Activated T-helper 1 cell treated with Interleukin-2 at 50 U/mL for 16 hours (primary cell): ENCODE measurements at places on chromosomes 2 and 18.
A peak's percentile ranks its signal among the peaks of the same experiment; 100 is the strongest.

GRCh38 chr2:33073018-33073417 lies 126.3 kb downstream of the LTBP1 start:
- no peak for DNase-seq

- no peak for DNase-seq
Measured at GRCh38 chr2:234454433-234454832, 42.4 kb downstream of the ARL4C start.

GRCh38 chr2:203814661-203815540 lies 52.7 kb upstream of the CTLA4 start:
- no peak for DNase-seq

DNA sequence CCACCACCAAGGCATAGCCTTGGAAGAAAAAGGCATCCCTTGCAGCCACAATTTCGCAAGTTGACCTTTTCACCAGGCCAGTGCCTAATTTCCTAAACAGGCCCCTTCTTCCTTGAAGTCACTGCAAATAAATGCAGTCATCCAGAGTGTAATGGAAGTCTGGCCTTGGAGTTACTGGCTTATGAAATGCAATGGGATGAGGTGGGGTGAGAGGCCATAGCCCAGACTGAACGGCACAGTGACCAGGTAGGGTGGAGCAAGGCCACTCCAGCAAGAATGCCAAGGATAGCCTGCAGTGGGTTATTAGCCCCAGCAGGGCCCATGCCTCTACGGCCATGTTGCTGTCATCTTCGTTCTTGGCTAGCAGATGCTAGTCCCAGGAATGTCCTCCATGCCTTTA lies 68.4 kb downstream of the BCL11A start:
- no peak for DNase-seq

- no peak for DNase-seq
Measured at GRCh38 chr2:3956892-3957291, 253.5 kb downstream of the DCDC2C start.

DNA sequence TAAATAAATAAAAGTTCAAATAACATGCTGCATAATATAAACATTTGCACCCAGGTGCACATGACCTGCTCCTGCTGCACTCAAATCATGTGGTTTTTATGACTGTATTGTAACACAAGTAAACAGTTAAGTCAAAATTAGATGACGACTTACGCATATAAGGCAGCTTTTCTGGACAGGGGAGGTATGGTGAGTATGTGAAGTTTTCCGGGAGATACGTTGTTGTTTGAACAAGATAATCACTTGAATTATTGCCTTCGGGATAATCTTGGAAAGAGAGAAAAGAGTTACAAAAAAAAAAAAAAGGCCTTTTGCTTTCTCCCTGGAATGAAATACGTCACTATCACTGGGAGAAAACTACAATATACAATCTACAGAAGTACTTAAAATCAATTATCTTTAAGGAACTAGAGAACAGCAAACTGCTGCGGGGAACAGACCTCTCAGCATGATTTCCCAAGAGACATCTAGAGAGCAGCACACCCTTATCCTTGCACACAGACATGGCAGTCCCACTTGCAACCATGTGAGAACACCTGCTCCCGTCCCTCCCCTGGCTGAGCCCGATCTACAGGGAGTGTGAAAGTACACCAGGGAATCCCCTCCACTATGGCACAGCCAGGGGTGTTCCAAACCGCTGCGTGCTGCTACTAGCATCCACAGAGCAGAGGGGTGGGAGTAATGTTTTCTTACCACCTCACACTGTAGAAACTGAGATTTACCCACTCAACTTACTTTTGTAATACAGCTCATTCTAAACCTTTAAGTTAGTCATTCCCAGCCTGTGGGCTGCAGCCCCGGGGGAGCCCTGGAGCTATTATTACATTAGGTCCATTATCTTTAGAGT lies 26.3 kb downstream of the B4GALT6 start:
- no peak for DNase-seq

- DNase-seq = no peak
Measured at GRCh38 chr18:51754566-51754965, 557.1 kb upstream of the MEX3C start.

DNA sequence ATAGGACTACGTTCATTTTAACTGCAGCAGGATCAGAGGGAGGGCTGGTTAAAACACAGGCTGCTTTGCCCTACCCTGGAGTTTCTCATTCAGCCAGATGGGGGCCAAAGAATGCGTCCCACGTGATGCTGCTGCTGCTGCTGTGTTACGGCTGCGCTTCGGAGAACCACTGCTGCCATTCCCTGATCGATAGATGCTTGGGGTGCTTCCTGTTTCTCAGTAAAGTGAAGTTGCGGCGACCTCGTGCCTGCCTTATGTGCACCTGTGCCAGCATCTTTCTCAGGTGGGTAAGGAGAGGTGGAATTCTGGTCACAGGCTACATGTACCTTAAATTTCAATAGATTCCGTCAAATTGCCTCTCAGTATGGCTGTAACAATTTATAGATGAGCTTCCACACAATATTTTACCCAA lies 24.7 kb upstream of the TOGARAM2 start:
- peak; percentile 27 for DNase-seq

DNA sequence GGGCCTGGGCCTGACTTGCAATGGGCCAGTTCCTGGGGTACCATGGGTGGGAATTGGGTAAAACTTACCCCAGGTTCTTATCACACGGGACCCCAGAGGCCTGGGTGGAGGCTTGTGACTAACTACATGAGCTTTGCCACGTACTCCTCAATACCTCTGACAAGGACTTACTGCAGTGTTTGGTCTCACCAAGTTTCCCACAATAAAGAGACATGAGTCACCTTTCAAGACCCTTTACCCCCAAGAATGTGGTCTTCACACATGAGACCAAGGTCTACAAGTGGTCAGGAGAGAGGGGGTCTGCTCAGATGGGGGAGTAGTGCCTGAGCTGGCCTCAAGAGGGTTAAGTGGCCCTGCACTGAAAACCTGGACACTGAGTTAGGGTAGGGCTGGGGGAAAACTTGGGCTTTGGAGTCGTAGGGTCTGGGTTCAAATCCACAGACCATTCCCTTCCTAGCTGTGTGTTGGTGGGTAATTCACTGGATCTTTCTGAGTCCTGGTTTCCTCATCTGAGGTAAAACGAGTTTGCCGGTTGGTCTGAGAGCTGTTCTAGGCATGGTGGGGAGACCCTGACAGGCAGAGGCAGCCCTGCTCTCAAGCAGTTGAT lies 2.0 kb upstream of the GNLY start:
- DNase-seq = no peak

DNA sequence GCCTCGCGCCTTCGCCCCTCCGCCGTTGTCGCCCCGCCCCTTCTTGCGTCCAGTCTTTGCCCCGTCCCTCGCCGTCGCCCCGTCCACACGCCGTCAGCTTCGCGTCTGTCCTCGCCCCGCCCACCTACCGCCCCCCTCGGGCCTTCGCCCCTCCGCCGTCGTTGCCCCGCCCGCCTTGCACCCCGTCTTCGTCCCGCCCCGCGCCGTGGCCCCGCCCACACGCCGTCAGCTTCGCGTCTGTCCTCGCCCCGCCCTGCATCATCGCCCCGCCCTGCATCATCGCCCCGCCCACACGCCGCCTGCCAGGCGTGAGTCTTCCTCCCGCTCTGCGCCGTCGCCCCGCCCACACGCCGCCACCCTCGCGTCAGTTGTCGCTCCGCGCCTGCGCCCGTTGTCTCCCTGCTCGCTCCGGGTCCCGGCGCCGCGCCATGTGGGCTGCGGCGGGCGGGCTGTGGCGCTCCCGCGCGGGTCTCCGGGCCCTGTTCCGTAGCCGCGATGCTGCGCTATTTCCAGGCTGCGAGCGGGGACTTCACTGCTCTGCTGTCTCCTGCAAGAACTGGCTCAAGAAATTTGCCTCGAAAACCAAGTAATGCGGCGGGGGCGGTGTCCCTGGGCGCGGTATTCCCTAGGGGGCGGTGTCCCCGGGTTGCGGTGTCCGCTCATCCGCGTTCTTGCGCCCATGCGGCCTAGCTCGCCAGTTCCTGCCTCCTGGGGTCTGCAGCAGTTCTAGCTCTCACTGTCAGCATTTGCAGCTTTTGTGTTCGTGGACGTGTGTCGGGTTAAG lies at the start of gene RBFA:
RBFA (plus strand) TSS at position 367 of the 784 bp plus-strand sequence; CDS start at position 429, 62 bp downstream.
- DNase-seq = peak; percentile 98

DNA sequence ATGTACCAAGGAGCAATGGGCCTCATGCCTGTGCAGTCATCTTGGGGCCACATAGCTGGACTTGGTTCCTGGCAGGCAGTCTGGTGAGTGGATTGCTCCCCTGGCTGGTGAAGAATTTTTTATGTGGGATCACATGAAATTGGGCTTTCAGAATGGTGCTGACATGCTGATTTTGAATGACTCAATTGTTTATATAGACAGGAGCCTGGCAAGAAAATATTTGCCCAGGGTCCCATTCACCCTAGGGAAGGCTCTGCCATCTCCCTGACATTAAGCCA lies 266.9 kb downstream of the DYSF start:
- DNase-seq = no peak

GRCh38 chr18:42409005-42409404 lies 454.0 kb downstream of the PIK3C3 start:
- DNase-seq = no peak

GRCh38 chr18:13917401-13917800 lies 2.1 kb upstream of the MC2R start:
- DNase-seq = no peak

DNA sequence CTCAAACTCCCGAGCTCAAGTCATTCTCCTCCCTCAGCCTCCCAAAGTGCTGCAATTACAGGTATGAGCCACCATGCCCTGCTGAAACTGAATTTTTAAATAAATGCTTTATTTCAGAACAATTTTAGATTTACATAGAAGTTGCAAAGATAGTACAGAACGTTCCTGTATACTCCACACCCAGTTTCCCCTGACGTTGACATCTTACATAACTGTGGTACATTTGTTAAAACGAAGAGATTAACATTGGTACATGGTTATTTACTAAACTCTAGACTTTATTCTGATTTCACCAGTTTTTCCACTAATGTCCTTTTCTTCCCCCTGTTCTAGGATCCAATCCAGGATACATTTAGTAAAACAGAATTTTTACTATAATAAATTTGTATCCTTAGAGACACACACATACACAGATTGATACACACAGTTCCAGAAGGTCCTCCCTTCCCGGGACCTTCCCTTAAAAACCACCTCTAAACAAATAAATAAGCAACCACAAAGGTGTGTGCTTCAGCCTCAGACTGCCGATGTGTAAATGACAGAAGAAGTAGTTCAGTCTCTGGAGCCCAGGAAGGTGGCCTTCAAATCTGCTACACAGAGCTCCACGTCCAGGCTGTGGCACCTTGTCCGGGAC lies 6.9 kb downstream of the NEU2 start:
- no peak for DNase-seq

GRCh38 chr2:121355488-121355887 lies 70.5 kb upstream of the TFCP2L1 start:
- DNase-seq = no peak

DNA sequence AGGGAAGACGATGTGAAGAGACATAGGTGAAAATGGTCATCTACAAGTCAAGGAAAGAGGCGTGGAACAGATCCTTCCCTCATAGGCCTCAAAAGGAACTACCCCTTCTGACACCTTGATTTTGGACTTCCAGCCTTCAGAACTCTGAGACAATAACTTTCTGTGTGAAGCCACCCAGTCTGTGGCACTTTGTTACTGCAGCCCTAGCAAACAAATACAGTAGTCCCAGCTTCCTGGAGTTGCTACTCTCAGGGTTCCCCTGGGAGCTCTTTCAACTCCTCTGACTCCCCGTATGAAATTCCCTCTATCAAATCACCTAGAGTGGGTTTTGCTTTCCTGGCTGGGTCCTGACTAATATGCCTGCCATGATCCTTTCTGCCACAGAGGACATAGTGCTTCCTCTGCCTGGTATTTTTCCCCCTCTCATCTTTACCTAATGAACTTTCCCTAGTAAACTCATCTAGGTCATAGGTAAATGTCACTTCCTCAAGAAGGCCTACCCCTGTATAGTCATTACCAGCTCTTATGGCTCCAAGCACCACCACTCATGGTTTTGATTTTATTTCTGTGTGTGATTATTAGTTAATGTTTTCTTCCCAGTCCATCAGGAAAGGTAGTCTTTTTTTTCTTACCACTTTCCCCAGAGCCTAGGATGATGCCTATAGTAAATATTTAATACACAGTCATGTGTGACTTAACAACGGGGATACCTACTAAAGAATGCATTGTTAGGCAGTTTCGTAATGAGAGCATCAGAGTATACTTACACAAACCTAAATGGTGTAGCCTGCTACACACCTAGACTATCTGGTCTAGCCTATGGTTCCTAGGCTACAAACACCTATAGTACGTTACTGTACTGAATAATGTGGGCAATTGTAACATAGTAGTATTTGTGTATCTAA lies 111.5 kb upstream of the LGALSL start:
- DNase-seq = no peak

GRCh38 chr2:231713730-231714638 lies 5.7 kb downstream of the PTMA start:
- DNase-seq = peak; percentile 83

DNA sequence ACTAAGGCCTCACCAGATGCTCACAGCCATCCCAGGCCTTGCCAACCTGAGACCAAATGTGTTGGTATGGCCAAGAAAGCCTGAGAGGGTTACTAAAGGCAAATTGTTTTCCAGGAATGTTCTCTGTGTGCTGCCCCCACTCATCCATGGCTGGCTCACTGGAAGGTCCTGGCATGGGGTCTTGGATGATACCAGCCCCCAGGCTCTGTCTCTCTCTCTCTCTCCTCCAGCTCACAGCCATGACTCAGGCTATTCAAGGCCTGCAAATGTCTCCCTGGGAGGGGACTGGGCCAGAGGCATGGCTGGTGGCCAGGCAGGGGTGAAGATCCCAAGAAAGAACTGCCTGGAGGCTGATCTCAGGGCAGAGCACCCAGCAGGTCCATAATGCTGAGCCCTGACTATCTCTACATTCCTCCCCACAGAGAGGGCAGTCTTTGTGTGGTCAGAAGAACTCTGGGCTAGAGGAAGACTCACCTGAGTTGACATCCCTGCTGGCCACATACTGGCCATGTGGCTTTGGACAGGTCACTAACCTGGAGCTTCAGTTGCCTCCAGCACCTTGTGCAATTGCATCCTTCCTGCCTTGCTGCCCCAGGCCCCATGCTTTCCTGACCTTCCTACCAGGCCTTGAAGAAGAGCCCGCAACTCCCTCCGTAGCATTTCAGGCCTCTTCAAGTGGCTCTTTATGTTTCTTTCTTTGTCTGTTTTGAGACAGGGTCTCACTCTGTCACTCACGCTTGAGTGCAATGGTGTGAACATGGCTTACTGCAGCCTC lies 150.4 kb downstream of the ZFP36L2 start:
- no peak for DNase-seq
